ENCODE measurements at places on chromosomes 16 and 17. TPM values are rescaled to one million over a fixed set of nuclear protein-coding genes. Genes with fewer than 3 reads are reported as not detected.

DNA sequence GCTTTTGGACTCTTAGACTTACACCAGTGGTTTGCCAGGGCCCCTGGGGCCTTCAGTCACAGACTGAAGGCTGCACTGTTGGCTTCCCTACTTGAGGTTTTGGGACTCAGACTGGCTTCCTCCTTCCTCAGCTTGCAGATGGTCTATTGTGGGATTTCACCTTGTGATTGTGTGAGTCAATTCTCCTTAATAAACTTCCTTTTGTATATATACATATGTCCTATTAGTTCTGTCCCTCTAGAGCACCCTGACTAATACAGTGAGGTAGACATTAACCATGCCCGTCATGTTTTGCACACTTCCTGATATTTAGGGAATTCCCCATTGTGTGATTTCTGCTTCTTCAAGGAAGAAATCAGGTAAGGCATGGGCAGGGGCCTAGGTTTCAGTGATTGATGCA is 147.8 kb upstream of the CA10 start:
- no peak for DNase-seq

GRCh38 chr16:75244844-75245758 is 6.3 kb downstream of the BCAR1 start:
- DNase-seq = no peak

GRCh38 chr17:5913032-5913531 is 157.1 kb upstream of the WSCD1 start:
- no peak for DNase-seq

DNA sequence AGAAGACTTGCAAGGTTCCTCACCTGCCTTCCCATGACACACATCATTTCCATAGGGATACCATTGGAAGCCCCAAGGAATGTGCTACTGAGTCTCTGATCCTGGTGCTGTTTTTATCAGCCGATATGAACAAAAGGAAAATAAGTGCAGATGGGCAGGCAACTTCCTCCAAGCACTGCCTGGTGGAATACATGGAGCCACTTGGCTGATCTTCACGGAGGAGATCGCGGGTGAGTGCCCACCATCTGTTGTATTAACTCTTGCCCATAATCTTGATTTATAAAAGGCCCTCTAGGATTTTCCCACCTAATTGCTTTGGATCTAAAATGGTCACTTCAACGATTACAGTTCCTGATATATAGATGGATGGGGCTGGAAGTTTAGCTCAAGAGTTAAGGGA is 24.7 kb upstream of the CDRT15 start:
- DNase-seq = no peak

- DNase-seq = no peak
Measured at GRCh38 chr16:48541108-48541786, 68.7 kb downstream of the N4BP1 start.

DNA sequence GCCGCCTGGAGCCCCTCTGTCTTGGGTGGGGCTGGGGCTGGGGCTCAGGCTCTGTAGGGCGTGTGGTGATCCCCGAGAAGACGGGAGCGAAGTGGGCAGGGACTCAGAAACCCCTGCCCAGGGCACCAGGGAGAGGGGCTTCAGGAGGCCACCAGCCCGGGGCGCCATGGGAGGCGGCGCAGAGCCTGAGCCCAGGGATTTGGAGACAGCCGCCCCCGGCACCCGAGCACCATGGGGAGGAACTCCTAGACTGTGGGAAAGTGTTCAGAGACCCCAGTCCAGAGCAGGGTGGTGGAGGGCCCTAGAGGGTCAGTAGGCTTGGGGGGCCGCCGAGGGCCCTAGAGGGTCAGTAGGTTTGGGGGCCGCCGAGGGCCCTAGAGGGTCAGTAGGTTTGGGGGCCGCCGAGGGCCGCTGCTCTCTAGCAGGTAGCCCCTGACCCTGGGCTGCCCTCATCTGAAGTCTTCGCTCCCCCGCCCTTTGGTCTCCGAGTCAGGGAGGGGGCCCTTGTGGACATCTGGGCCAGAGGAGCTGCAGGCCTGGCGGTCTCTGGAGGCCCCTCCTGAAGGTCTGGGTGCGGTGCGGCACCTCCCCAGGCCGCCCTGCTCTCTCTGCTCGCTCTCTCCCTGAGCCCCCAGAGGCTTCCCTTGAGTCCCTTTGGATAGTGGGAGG is 734 bp downstream of the ARHGDIG start:
- DNase-seq = no peak

DNA sequence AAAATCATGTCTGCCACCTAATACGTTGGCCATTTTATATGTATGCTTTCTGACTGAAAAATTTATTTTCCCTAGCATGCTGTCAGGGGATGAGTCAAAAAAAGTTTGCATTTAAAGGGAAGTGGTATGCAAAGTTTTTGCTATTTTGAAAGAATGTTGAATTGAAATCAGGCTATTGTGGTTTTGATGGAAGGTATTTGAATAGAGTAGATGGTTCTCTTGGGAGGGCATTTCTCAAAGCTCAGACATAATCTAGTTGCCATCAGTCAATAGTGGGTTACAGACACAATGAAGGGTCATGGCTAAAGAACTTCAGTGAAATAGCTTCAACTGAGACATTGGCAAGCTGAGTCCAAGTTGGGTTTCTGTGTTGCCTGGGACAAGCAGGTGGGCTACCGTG is 102.4 kb downstream of the MAP2K6 start:
- DNase-seq = no peak

DNA sequence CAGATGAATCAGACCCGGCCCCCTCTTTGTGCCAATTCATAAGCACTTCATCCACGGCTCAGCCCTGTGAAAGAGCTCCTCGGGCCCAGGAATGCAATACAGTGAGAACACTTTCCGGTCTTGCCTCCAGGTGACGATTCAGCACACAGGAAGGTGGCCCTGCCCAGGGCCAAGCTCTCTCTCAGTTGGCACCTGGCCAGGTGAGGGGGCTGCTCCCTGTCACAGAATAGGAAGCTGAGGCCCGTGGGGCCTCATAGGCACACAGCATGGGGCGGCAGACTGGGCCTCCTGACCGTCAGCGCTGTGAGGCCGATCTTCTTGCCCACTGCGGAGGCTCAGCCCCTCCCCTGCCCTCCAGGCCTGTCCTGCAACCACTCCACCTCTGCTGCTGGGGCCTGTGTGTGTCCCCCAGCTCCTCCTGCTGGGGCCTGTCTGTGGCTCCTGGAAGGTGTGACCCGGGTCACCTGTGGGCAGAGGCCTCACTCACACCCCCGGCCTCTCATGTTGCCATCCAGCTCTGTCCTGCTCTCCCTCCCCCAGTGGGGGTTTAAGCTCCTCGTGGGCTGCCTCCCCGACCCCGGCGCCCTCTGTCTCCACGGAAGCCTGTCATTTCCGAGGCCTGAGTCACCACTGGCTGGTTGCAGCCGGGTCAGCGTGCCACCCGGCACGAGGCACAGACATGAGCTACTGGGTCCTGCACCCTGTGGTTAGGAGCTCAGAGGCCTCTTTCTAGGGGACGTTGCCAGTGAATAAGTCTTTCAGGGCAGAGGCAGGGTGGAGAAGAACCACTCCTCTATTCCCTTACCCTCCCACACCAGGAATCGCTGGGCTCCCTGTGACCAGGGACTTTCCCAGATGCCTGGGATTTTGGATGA is 114.4 kb downstream of the SEC14L1 start:
- DNase-seq = no peak

GRCh38 chr16:23712976-23713375 is at the start of gene ERN2:
Gene ERN2 (minus strand): TSS chr16:23713222. CDS start chr16:23713187, 35 bp downstream.
- no peak for DNase-seq

- DNase-seq = no peak
Measured at GRCh38 chr17:49022391-49022941, 25.3 kb downstream of the IGF2BP1 start.

DNA sequence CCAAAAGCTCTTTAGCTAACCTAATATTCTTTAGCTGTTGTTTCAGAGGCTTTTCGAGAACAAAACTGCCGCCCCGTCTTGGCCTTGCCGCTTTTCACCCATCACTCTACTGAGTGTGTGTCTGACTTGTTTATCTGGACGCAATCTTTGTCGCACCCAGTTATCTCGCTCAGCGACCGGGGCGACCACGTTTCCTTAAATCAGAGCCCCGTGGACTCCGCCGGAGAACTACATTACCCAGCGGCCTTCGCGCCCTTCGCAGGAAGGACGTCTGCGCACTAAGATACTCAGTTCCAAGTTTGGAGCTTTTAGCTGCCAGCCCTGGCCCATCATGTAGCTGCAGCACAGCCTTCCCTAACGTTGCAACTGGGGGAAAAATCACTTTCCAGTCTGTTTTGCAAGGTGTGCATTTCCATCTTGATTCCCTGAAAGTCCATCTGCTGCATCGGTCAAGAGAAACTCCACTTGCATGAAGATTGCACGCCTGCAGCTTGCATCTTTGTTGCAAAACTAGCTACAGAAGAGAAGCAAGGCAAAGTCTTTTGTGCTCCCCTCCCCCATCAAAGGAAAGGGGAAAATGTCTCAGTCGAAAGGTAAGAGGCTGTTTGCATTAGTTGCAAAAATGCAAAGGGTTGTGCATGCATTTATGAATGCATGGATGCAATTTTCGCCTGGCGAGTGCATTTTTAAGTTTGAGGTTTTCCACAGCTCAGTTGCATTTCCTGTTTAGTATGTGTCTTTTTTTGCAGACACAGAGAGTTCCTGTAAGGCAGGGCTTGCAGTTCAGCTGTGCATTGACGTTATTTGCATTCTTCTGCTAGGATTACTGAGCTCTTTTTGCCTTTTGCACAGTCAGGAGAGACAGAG is at the start of gene MAP2K6:
MAP2K6 (plus strand) TSS at position 290 of the 867 bp plus-strand sequence; CDS start at position 578, 288 bp downstream.
- peak; percentile 68 for DNase-seq

TBC1D3E gene
- not detected for total RNA-seq

ZACN gene
- 0.69 TPM for total RNA-seq

All from CD4-positive, alpha-beta T cell (primary cell).